Cerebellar nuclear complex (tissue), 1 donor: ENCODE measurements at places on chromosomes 7 and 10.

- no peak for DNase-seq
These were observed 1.9 kb downstream of the SKIDA1 start for GRCh38 chr10:21523557-21524008.

- DNase-seq, result no peak
These were observed 13.6 kb upstream of the CALU start for GRCh38 chr7:128725531-128725930.

DNA sequence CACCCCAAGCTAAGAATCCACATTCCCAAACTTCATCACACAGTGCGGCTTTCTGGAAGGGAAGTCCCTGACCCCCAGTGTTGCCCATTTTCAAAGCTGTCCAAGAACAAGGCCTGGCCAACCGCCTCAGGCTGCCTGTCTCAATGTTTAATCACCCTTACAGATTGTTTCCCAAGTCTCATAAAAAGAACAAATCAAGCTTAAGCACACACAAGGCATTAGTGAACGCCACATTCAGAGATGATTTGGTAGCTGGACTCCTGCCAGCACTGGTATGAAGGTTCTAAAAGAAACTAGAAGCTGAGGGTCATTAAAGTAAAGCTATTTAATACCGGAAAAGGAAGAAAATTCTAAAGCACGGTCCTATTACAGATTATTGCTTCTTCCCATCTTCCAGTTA, 35.6 kb downstream of the C10orf90 start:
- DNase-seq, result no peak

GRCh38 chr10:32112055-32112454, 55.8 kb upstream of the KIF5B start:
- no peak for DNase-seq

- DNase-seq, result no peak
These were observed 9.3 kb downstream of the TCF7L2 start for GRCh38 chr10:112959207-112959838.

GRCh38 chr10:4790045-4790444, 36.0 kb upstream of the AKR1E2 start:
- no peak for DNase-seq

DNA sequence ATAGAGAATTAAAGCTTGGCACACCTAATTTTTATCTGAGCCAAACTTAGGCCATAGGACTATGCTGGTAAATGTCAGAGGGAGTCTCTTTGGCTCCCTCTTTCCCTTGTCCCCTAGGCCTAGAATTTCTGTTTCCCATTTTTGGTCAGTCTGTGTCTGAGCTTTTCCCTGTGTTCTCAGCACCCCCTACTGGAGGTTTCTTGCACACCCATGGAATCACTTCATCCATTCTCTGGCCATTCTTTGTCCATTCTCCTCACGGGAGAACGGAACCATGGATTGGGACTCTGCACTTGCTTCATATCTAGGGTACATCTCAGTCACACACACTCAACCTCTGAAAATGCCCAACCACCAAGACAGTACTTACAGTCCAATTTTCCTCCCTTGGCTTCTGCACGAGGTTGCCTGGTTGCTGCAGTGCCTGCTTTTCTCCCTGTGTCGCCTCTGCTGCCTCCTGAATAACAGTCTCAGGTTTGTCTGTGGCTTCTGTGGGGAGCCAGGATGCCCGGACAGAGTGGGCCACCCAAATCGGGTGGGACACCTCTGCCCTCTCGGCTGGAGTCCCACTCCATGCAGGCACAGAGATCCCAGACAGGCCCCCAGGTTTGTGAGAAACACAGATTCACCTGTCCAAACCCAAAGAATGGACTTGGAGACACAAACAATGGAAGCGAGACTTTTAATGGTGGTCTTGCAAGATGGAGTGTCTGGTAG, 35.1 kb upstream of the DNAH11 start:
- DNase-seq, result no peak

DNA sequence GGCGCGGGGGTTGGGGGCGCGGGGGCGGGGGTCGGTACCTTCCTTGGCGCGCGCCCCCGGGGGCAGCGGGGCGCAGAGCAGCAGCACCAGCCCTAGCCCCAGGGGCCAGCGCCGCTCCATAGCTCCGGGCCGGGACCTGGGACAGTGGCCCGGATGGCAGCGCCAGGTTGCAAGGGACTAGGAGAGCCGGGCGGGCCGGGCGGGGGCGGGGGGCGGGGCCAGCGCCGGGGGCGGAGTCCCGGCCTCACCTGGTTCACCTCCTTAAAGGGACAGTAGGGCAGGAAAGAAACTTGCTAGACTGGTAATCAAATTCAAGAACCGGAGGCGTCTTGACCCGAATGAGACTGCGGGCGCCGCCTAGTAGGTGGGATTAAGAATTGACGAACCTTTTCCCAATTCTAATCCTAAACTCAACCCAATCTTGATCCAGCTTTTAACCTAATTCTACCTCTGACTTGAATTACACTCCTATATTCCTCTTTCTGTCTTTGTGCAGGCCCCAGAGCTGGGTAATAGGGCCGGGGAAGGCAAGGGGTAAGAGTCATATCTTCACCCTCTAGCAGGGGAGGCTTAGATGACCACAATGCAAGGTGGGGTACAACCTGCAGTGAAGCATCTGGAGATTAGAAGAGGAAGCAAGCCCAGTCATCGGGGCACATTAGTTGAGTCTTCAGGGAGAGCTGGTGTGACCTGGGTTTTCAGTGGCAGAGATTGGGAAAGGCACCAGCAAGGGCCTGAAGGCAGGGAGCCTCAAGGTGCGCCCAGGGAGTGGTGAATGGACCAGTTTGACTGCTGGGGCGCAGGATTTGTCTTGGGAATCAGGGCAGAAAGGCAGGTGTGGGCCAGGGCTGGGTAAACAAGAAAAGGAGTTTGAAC, at the start of gene EPHA1:
TSS of gene EPHA1 (minus strand) at position 171 of the 876 bp plus-strand sequence. CDS start at position 120, 51 bp downstream.
- no peak for DNase-seq

- no peak for DNase-seq
These were observed 332.6 kb downstream of the SH2D4B start for GRCh38 chr10:80870282-80870681.

DNA sequence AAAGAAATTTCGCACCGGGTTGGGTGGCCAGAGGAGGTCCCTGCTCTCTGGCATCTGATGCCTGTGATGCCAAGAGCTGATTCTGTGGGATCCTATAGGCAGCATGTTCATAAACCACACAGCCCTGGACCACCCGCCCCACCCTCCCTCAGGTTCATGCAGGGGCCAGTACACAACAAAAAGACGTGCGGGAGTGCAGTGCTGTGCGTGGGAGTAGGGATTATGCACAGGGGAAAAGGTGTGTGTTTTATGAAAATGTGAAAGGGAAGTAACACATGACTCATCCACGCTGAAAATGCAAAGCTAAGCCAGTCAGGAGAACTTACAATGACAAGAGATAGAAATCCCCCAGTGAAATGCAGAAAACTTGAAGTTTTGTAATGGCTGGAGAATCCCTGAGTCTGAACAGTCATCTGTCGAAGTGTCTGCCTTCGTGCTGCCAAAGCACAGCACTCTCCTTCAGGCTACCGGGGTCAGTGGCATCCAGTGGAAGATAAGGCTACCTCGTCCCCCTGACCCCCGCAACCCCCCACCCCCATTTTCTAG, 1.1 kb downstream of the KIAA1217 start:
- no peak for DNase-seq

DNA sequence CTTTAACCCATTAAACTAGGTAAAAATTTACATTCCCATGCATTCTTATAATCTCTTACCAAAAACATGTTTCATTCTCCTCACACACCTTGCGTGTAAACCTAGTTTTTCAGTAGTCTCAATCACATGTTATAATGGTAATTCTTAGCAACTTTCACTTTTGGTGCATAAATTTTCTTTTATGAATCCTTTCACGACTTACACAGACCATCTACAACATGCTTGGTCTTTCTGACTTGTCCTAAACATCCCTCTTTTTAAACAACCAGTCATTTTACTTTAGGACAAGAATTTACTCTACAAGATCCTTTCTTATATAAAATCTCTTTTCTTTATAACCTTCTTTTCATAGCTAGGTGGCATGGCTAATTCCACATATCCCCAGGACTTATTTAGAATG, 25.8 kb downstream of the FBXL13 start:
- no peak for DNase-seq

DNA sequence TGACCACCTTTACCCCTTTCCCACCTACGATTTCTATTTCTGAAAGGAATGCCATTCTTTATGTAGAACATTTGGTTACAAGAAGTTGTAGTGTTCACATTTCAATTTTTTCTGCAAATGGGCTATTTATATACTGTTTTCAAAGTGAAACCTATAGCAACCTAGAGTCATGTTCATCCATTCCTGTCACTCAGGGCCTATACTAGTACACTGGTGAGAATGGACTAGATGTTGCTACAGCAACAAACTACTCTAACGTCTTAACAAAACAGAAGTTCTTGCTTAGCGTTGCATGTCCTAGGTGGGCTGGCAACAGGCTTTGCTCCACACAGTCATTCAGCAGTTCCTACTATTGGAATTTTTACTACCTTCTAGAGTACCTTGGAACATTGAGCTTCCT, 16.3 kb downstream of the CASD1 start:
- DNase-seq, result no peak

- no peak for DNase-seq
These were observed 9.8 kb downstream of the KCTD7 start for GRCh38 chr7:66638309-66639099.

GRCh38 chr10:27041196-27041595, 59.1 kb downstream of the ANKRD26 start:
- DNase-seq, result no peak

DNA sequence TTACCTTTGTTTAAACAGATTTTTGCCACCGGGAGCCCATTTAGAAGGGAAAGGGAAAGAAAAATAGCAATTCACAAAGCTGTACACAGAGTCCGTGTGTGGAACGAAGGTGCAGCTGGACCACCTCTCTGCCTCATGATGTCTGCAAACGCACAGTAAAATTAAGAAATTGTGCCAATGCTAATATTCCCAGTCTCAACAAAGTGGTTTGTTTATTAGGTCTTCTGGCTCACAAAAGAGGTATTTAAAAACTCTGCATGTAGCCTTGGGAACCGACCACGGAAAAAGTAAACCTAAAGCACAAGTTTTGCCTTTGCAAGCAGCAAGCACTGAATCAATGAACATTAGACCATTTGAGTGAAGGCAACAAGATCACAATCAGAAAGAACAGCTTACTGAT, 57.7 kb downstream of the CREB3L2 start:
- no peak for DNase-seq

DNA sequence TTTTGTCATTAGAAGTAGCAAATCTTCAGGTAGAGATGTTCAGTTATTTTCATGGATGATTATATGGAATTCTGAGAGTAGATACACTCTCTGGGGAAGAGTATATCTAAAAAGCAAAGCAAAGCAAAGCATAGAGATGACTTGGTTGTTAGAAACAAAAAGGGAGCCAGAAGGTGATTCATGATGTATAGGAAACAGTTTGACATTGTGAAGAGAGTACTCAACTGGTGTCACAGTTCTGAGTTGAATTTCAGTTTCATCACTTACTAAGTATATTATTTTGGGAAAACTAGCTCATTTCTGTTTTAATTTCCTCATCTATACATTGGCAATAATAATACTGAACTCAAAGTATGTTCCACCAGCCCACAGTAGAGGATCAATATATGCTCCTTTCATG, 86.8 kb downstream of the SEMA3C start:
- no peak for DNase-seq

GRCh38 chr7:96287132-96287531, 34.8 kb downstream of the SLC25A13 start:
- no peak for DNase-seq

DNA sequence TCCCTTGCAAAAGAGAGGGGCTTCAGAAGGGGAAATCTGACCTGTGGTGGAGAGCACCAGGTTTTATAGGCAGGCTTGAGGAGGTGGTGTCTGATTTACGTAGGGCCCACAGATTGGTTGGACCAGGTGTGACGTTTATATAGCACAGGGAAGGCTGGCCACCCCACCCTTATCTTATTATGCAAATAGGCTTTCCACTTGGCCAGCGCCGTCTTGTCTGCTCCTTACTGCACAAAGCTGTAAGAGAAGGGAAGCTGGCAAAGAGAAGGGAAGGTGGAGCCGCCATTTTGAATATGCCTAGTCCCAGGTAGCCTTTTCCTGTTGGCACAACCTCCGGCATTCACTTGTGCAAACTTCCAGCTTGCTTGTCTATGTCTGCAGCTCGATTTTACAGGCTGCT, 221.4 kb downstream of the GATA3 start:
- DNase-seq, result no peak

DNA sequence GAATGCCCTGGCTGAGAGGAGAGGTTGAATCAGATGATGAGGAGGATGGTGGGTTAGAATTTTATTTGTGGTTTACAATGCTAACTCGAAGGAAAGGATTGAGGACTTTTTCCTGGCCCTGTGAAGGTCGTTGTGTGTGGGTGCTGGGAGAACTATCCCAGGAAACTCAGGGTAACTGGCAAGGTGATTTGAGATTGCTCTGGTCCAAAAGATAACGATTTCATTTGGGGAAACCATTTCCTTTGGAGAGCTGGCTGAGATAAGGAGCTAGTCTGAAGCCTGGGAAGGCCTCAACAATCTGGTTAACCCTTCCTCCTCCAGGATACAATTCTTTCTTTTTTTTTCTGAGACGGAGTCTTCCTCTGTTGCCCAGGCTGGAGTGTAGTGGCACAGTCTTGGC, 33.0 kb downstream of the HK1 start:
- no peak for DNase-seq

DNA sequence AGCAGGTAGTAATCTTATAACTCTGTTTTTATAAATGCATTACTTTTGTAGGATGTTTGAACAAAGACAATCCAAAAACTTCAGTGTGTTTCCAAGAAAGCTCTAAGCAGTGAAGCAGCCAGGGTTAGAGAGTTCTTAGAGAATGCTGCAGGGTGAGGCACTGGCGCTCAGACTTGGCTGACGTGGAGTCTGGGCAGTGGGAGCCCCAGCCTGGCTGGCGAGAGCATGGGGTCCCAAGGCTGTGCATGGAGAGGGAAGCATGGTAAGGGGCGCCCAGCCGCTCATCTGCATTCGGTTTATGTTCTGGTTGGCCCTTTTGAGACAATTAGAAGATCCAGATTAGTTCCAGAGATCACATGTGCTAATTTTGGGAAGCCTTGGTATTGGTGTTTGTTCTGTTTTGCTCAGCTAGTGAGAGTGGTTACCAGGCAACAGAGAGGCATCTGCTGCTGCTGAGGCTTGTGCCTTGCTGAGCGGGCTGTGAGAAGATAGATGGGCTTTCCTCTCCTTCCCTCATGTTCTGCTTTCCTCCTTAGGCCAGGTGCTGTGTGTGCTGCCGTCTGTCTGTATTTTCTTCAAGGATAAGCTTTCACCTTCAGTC, 10.3 kb downstream of the SUN1 start:
- DNase-seq, result no peak

- DNase-seq, result no peak
These were observed 240.0 kb upstream of the AUTS2 start for GRCh38 chr7:69358163-69358821.

DNA sequence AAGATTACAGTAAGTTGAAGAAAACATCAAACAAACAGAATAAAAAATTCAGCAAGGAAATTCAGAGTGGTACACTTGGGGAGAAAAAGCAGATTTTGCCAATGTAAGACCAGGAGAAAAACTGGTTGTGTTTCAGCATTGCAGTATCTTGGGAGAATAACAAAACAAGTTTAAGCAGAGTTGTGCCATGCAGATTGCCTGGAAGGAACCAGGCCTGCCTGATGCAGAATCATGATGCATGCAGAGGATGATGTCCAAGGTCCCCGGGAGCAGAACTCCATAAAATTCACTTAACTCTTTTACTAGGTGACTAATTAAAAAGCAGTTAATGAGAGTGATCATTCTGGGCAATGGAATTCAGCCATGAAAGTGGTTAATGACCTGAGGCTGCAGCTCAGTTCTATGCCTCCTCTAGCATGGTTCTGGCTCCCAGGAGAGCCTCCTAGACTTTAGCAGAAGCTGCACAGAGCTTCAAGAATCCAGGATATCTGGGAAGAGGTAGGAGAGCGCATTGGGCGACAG, 379.7 kb upstream of the C7orf33 start:
- no peak for DNase-seq

- no peak for DNase-seq
These were observed 2.0 kb upstream of the ATRNL1 start for GRCh38 chr10:115091161-115091560.
